ENCODE measurements at places on chromosomes 6 and 20.

DNA sequence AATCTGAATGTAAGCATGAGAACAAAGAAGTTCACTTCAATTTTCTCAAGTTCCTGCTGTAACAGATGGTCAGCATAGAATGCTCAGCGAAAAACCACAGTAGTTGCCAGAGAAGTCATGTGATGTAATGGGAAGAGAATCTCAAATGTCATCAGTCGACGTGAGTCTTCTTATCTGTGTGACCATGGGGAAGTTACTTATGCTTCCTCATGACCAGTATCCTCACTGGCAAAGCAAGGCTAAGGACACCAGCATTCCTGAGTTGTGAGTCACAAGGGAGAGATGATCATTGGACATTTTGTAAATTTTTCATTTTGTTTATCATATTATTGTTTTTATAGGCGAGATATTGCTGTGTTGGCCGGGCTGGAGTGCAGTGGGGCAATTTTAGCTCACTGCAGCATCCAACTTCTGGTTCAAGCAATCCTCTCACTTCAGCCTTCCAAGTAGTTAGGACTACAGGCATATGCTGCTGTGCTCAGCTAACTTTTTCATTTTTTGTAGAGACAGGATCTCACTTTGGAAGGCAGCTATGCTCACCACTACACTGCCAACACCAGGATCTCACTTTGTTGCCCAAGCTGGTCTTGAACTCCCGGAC lies 21.9 kb downstream of the SGK1 start:
- DNase-seq: no peak

GRCh38 chr6:75438442-75439116 lies 55.0 kb downstream of the FILIP1 start:
- DNase-seq: no peak

DNA sequence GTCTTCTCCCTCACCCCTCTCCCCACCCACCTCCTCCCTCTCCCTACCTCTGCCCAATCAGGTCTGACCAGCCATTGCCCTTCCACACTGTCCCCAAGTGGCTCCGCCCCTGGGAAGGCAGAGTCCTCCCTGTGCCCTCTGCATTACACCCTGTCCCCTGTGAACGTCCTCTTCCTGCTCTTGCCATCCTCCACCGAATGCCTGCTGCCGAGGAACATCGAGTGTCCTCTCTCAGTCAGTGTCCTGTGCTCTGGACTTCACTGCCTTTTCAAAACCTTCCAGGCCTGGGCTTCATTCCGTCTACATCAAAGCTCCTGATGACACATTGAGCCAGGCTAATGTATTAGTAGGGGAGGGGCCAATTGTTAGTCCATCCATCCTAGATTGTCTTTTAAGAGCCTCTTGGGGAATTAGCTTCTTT lies 3.3 kb upstream of the PACSIN1 start:
- DNase-seq: no peak

DNA sequence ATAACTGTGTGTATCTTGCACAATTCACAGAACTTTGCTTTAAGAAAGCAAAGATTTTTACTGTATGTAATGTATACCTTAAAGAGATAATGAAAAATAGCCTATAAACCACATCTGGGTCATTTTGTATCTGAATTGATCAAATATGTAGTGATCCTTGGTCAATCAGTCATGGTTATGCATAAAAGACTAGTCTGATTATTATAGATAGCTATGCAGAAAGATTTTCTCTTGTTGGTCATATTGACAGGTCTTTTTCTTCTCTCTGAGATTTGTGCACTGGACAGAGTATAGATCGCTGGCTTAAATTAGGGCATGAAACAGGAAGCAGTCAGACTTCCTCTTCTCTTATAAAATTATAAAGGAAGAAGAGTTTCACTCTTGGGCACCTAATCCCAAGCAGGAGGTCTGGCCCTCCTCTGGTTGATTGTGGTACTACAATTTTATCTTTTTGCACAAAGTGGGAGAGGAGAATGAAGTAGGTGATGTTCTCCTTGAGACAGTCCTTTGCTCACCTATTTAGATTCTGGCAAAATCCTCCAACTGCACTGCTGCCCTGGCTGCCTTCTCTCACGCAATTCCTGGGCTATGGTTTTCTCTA lies 380.9 kb upstream of the RGS17 start:
- peak; percentile 16 for DNase-seq

DNA sequence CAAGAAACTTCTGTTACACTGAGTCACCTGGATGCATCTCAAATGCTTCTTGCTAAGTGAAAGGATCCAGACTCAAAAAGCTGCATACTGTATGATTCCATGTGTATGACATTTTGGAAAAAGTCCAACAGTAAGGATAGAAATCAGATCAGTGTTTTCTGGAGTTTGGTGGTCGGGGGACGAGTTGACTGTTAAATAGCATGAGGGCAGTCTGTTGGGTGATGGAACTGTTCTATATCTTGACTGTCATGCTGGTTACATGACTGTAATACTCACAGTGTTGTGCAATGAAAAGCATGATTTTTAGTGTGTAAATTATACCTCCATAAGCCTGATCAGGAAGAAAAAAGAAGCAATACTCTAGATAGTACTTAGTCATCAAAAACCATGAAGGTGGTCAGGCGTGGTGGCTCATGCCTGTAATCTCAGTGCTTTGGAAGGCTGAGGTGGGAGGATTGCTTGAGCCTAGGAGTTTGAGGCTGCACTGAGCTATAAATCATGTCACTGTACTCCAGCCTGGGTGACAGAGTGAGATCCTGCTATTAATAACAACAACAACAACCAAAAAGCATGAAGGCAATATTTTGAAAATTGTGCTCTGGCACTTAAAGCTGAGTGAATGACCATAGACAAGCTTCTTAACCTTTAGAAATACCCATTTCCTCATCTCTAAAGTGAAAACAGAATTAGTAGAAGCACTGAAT lies 30.5 kb upstream of the SASH1 start:
- no peak for DNase-seq

DNA sequence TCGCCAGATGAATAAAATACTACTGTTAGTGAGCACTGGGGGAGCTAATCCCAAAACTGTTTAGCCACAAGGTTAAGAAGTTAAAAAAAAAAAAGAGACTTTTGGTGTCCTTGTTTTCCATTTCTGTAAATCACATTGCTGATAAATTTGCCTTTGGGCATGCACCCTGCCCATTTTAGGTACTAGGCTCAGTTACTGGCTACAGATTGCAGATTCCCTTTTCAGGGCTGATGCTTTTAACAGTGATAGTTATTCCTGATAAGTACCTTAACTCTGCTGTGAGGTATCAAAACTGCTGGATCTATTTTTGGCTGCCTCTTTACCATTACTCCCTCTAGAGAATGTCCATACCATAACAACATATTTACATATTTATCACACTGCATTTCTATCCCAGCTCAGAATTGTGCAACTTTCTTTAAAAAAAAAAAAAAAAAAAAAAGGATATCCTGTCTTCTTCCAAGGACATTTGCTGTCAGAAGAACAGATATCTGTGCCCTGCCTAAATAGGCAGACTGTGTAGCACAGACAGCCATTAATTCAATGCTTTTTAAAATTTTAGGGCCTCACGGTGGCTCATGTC lies 94.5 kb downstream of the SSR1 start:
- DNase-seq: no peak

- no peak for DNase-seq
Observed at GRCh38 chr6:46940433-46941226, 18.9 kb upstream of the ADGRF5 start.

DNA sequence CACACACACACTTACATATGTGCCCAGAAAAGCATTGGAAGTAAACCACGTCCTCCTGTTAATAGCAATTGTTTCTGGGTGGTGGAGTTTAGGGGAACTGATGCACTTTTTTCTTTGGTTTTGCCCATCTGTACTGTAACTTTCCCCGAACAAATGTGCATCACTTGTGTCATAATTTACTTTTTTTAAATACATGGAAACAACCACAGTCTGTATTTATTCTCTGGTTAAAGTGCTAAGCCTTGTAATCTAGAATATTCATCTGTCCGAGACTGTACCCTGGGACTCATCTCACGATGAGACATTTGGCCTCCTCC lies 61.5 kb upstream of the CD93 start:
- DNase-seq: no peak

DNA sequence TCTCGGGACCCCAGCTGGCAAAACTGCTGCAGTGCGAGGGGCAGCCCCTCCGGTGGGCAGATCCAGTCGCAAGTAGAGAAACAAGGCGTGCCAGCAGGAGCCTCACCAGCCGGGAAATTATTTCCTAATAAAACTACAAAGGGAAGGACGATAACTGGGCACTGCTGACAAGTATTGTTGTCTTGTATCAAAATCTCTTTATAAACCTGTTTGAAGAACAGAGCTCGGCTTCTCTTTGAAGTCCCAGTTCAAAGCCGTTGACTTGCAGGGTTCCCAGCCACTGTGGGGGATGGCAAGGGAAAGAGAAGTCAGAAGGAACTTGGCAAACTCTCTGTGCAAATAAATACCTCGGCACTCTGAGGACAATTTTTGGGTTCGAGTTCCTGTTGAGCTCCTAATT lies 504.5 kb downstream of the CD83 start:
- DNase-seq: no peak

- DNase-seq: no peak
Observed at GRCh38 chr20:24747010-24747712, 201.9 kb upstream of the CST7 start.

- DNase-seq: no peak
Observed at GRCh38 chr6:38236631-38237030, 403.1 kb downstream of the BTBD9 start.

GRCh38 chr6:7939184-7939863 lies 28.7 kb upstream of the TXNDC5 start:
- DNase-seq: no peak

GRCh38 chr6:84330325-84330724 lies 102.9 kb upstream of the CEP162 start:
- no peak for DNase-seq

Data from NT2/D1 (cell line).